Activated CD4-positive, alpha-beta T cell treated with anti-CD3 and anti-CD28 coated beads for 1 hour (primary cell): ENCODE measurements at places on chromosomes 1 and 21.

DNA sequence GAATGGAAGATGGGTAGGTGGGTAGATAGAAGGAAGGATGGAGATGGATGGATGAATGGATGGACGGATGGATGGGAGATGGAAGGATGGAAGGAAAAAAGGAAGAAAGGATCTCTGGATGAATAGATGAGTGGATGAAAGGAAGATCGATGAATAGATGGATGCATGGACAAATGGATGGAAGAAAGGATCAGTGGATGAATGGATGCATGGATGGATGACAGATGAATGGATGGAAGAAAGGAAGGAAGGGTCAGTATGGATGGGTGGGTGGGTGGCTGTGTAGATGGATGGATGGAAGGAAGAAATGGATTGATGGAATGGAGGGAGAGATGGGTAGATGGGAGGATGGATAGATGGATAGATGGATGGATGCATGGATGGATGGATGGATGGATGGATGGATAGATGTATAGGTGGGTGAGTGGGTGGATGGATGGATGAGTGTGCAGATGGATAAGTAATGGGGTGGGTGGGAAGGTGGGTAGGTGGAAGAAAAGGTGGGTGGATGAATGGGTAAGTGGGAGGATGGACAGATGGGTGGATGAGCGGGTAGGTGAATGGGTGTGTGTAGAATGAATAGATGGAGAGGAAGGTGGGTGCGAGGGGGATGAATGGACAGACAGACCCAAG lies 14.6 kb downstream of the KIF17 start:
- DNase-seq, result no peak

DNA sequence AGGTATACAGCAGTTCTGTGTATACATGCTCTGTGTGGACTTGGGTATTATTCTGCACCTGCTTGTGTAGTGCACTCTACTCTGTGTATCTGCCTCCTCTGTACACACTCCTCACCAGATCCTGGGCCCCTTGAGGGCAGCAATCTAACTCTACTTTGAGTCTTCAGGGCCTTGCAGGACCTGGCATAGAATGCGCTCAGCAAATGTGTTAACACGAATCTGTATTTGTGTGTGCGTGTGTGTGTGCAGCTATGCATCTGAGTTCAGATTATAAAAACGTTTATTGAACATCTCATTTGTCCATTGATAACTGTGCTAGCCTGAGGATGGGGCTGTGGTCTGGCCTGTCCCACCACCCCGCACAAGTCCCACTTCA lies 3.9 kb upstream of the MEF2D start:
- DNase-seq, result no peak

GRCh38 chr1:23449958-23450357 lies 25.4 kb upstream of the TCEA3 start:
- no peak for DNase-seq

DNA sequence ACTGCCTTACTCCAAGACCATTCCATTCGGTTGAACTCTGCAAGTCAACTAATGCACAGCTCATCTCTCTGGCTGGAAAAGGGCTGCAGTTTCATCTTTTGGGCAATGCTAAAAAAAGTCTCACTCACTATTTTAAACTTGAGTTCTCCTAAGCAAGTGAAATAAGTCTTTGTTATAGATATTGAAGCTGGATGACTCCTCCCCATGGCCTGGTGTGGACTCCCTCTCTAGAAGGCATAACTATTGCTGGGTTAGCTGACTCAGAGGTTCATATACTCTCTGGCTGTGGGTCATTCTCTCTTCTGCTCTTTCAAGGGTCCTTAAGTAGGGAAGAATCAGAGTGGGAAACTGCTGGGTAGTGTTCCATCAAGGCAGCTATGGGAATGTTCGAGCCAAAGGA lies 88.0 kb downstream of the XCL2 start:
- DNase-seq, result no peak

- DNase-seq, result no peak
Observed at GRCh38 chr1:46523496-46524353, 27.7 kb downstream of the KNCN start.

DNA sequence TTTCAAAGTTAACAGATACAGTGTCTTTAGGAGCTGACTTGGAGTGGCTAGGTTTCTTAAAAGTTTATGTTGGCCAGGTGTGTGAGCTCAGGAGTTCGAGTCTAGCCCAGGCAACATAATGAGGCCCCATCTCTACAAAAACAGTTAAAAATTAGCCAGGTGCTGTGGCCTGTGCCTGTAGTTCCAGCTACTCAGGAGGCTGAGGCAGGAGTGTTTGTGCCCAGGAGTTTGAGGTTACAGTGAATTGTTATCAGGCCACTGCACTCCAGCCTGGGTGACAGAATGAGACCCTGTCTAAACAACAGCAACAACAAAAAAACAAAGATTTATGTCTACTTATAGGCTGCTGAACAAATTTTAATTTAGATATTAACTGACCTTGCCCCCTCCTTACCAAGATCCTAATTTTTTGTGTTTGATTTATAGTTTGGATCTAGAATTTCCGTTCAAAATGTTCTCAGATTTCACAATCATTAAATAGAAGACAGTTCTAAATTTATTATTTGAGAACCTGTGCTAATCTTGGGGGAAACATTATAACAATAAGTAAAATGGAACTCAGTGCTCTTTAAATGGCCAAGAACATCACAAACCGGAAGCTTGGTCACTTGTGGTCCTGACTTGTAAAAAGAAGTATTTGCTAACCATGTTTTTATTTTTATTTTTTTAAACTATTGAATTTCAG lies 67.8 kb downstream of the POU2F1 start:
- no peak for DNase-seq

GRCh38 chr1:115134850-115135480 lies 45.7 kb upstream of the TSPAN2 start:
- no peak for DNase-seq

DNA sequence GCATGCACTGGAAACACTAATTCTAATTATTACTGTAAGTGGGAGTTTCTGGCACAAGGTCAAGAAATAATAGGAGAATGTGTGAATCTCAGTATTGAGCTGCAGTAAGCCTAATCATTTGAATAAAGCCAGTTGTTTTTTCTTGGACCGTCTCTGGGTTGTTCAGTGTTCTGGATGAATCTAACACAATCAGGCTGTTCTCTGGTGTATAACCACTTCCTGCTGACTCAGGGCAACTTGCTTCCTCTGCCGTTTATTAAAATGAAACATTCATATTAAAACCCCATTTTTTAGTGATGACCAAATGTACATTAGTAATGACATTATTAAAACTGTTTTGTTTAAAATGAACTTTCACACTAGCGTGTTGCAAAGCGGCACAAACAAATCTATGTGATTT lies 273.1 kb upstream of the SNX7 start:
- DNase-seq, result no peak
